Neural progenitor cell (in vitro differentiated cells): ENCODE measurements at places on chromosomes 1 and 21.

- no peak for DNase-seq
These were observed 217.9 kb downstream of the RHOU start for GRCh38 chr1:228953207-228953606.

- DNase-seq: no peak
These were observed 247.0 kb downstream of the KCNT2 start for GRCh38 chr1:196361112-196361714.

- no peak for DNase-seq
These were observed 160.5 kb downstream of the PLXNA2 start for GRCh38 chr1:208083715-208084085.

DNA sequence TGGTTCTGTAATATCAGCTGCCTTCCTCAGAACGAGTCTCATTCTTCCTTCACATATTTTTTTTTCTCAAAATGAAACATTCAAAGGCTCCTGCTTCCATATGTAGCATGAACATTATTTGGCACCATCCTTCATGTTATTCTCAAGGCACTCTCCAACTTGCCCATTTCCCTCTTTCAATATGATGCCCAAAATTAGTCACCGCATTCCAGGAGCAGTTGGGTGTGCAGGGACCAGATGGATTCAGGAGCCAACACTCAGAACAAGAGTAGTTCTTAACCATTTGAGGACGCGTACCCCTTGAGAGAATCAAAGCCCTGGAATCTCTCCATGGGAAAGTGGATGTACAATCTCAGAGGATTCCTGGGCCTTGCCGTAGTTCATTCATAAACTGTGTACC, 50.3 kb downstream of the KCNK1 start:
- no peak for DNase-seq

DNA sequence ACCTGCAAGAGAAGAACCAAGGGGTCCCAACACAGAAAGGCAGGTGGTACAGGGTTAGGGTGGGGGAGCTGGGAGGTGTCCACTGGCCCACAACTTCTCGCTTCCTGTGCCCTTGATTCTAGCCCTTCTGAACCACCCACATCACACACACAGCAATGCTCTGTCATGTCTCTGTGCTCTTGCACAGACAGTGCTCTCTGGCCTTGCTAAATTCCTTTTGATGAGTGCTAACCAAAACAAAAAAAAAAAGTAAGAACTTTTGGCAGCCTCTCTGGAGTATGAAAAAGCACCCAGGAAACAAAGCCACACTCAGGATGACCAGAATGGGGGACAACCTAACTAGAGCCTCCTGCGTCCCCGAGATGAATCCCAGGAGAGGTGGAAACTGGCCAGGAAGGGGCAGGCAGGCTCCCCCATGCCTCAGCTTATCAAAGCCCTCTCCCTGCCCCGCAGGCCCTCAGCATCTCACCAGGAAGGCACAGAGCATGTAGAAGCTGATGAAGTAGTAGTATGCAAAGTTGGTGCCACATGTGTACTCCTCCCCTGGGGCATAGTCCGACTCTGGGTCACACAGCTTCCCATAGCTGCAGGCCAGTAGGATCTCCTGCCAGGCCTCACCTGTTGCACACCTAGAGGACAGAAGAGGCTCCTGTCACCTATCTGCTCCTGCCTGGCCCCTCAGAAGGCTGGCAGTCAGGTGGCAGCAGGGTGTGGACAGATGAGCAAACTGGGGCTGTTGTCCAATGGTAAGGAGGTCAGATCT, 27.2 kb upstream of the KIF21B start:
- DNase-seq: no peak

- no peak for DNase-seq
These were observed 36.2 kb downstream of the HIVEP3 start for GRCh38 chr1:41882486-41882885.

DNA sequence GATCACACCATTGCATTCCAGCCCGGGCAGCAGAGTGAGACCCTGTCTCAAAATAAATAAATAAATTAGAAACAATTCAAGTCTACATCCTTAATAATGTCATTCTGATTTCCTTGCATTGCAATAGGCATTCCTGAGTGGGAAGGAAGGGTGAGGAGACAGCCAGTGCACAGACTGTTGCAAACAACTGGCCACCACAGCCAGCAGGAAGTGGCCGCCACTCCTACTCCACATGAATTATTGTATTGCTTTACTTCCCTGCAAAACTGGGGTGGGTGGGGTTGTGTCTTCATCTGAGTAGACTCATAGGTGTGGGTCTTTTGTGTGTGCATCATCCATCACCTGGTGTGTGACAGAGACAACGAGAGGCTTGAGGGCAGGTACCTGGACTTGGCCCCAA, 60.1 kb downstream of the OPTC start:
- DNase-seq: no peak

GRCh38 chr1:182629499-182630096, 25.4 kb upstream of the RGS16 start:
- DNase-seq: peak; percentile 40

GRCh38 chr1:154888757-154889156, 18.7 kb upstream of the KCNN3 start:
- no peak for DNase-seq

DNA sequence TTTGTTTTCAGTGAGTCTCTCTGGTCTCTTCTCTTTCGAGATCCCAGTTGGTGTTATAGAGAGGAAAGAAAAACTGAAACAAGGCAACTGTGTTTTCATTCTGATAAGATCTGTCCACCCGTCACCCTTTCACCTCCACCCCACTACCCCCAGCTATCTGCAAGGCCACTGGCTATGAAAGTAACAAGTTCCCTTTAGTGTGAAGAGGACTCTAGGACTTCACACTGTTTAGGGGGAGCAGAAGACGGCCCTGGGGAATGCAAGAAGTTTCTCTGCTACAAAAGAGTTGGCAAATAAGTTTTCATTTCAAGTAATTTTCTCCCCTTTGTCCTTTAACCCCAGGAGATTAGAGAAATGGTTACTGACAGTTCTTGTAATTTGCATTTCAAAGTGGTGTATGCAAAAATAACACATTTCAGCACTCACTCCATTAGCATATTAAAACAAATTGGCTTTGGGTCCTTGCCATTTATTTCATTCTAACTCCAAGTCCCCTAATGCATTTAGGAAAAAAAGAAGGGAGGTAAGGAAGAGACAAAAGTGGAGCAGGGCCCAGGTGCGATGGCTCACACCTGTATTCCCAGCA, 79.6 kb upstream of the PPM1J start:
- DNase-seq: no peak

GRCh38 chr1:101235696-101236515, 913 bp upstream of the S1PR1 start:
- peak; percentile 78 for DNase-seq

GRCh38 chr1:206962272-206962671, 8.0 kb downstream of the FCAMR start:
- no peak for DNase-seq

DNA sequence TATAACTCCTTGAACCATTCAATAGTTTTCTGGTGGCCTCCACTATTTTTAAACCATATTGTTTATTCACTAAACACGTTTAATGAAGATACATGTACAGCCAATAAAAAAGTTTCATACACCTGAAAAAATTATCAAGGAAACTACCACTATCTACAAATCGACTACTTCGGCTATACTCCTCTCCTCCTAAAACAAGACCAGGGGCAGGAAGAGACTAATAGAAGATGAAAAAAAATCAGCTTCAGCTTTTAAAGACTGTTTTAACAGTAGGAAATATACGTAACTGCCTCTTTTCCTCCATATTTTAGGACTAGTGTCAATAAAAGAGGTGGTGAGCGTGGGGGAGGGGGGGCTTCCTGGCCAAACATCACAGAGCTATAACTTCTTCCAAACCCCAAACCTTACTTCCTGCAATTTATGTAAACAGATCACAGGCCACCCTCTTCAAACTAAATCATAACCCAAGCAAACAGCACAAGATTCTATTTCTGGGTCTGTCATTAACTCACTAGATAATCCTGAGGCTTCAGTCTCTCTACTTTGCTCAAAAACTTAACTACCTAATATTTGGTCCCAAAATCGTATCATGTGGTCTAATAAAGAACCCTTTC, 15.1 kb downstream of the FOXJ3 start:
- no peak for DNase-seq

- DNase-seq: no peak
These were observed 13.8 kb upstream of the PTTG1IP start for GRCh38 chr21:44887126-44887806.

DNA sequence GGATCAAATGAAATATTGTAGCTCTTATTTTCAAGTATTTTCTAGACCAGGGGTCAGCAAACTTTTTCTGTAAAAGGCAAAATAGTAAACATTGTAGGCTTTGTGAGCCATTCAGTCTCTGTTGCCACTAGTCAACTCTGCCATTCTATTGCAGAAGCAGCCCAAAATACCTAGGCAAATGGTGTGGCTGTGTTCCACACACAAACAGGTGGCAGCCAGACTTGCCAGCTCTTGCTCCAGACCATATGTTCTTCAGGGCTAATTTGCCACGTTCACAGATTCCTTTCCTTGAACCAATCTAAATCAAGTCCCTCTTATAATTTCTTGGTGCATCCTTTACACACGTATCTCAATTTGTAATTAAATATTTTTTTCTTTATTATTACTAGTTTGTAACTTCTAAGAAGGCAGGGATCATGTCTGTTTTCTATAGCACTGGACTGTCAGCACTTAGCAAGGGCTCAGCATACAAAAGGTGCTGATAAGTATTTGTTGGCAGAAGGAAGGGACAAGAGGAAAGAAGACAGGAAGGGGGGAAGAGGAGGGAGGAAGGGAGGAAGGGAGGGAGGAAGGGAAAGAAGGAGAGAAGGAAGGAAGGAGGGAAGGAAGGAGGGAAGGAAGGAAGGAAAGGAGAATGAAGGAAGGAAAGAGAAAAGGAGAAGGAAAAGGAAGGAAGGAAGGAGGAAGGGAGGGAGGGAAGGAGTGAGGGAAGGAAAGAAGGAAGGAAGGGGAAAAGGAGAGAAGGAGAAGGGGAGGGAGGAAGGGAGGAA, 106.5 kb upstream of the EDEM3 start:
- DNase-seq: no peak

GRCh38 chr1:207860531-207860930, 50.4 kb downstream of the CD34 start:
- DNase-seq: no peak

GRCh38 chr1:179825798-179826460, 51.7 kb downstream of the TOR1AIP2 start:
- no peak for DNase-seq

GRCh38 chr1:92791487-92792066, 6.7 kb upstream of the EVI5 start:
- DNase-seq: no peak

GRCh38 chr1:89022167-89022959, at the start of gene GBP3:
Gene GBP3, minus strand, starts transcription at chr1:89022866. Its CDS starts 2,145 bp downstream, at chr1:89020721.
- DNase-seq: no peak

DNA sequence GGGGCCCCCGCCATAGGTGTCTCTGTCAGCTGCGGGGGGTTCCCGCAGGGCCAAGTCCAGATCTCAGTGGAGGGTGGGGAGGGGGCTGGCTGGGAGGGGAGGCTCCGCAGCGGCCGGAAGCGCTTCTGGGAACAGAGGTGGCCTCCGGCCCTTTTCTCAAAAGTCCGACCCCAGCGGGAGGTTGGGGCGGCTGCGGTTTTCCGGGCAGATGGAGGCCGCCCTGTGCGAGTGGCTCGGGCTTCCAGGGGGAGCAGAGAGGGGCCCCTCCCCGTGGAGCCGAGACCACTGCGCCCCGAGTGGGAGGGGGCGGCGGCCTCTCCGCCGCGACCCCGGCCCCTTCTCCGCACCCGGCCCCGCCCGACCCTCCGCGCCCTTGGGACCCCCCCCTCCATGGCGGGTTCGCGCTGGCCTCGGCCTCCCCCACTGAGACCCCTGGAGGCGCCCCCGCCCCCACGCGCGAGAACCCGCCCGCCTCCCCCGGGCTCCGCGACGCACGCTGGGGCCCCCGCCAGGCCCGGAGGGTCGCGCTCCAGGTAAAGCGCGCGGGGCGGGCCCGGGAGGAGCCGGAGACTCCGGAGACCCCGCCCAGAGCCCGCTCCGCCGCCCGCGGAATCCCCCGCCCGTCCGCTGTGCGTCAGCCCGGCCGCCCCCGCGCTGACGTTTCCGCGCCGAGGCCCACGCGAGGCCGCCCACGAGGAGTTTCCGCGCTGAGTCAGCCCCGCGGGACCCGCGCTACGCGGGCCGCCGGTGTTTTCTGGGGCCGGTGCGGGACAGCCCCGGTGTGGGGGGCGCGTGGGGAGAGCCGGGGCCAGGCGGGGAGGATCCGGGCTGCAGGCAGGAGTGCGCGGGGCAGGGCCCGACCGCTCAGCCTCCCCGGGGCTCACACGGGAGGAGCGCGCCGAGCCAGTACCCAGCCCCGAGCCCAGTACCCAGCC, 5.2 kb downstream of the TNFRSF18 start:
- peak; percentile 72 for DNase-seq

GRCh38 chr1:209808059-209808581, 2.2 kb upstream of the IRF6 start:
- DNase-seq: no peak

DNA sequence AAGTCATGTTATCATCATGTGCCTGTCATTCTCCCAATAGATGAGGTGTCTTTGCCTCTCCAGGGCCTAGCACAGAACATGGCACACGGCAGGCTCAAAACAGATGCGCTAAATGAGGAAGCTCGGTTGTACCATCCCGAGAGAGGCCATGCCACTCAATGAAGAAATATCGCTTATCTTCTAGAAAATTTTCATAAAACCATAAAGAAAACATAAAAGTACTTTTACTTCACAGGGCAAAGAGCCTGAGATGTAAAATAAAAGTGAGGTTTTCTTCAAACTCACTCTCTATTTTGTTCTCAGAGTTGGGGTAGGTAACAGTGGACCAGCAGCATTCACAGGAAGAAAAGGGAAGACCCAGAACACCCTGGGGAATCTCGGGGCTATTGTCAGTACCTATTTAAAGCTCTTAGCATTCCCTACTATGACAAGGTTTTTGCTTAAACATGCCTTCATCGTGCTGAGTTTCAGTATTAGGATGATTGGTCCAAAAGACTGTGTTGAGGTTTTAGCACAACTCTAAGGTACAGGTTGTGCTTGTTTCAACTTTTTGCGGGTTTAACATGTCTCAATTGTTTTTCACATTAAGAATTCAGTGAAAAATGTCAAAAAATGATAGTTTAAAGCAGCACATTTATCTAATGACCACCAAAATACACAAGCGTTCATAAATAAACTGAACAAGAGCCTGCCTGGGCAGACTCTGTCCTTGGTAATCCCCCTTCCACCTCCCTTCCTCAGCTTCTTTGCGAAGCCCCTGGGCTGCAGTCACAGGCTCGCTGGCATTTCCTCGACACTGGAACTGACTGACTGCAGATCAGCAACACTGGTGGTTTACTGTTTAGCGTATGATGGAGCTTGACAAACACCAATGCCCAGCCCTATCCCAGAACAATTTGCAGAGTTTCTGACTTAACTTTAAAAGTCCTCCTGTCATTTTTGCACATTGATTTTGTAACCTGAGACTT, 55.6 kb downstream of the COQ8A start:
- peak; percentile 57 for DNase-seq

- DNase-seq: no peak
These were observed 94.4 kb upstream of the TNFSF4 start for GRCh38 chr1:173301507-173301906.
